NCI-H1930 (cell line): ENCODE measurements at places on chromosomes 12 and 14.

DNA sequence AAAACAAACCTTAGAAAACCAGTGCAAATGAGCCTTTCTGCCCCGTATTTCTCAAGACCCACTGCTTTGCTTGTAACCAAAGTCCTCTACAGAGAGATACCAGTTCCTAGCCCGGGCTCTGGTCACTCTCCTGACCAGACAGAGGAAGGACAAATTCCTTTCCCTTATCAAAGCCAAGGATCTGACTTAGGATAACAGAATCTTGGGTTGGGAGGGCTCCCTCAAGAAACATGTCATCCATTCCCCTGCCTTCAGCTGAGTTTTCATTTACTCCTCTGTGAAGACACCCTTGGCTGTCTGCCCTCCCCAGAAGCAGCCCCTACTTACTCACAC is 116.0 kb upstream of the PARP11 start:
- DNase-seq, result no peak

GRCh38 chr12:1761857-1762256 is 58.5 kb upstream of the LRTM2 start:
- no peak for DNase-seq

- DNase-seq, result no peak
Observed at GRCh38 chr12:25422241-25422640, 130.8 kb downstream of the LMNTD1 start.

GRCh38 chr14:104346608-104347007 is 208.2 kb downstream of the KIF26A start:
- no peak for DNase-seq

DNA sequence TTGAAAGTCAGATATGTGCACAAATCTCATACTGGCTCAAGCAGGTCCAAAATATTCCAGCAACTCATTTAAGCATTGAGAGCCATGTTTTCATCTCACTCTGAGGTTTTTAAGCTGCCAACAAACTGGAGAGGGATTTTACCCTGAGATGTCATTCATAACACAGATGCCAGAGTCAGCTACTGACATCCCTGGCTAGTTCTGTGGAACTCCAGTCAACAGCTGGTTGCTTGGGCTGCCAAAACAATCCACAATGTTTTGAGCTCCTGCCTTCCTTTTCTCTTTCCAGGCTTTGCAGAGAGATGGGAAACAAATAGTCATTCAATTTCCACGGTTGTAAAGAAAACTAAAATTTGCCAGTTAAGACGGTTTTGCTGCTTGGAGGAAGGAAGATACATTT is 621.2 kb upstream of the FBXO33 start:
- DNase-seq, result no peak

DNA sequence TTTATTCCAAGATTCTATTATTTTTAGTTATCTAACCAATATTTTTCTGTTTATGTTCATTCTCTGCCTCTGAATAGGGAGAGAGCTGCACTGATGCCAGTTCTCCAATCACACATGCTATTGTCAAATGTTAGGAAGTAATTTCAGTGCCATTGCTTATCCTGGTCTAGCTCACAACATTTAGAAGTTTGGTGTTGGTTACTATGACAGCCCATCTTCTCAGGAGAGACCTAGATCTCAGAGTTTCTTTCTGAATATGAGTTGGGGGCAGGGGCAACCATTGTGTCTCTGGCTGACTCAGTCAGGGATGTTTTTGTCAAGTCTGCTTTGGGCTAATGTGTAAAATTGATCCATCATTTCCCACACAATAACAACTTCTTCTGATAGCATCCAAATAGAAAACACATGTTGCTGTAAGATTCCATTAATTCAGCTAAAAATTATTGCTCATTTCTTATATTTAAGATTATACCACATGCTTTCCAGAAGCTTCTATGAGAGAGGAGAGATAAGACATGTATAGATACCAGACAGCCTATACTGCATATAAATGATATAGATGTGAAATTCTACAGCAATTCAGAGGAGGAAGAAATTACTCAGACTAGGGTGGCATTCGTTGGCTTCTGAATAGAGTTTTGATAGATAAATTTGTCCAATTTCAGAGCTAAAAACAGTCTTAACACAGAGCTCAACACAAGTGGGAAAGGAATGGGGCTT is 64.8 kb downstream of the DACT1 start:
- DNase-seq, result no peak

GRCh38 chr14:38710881-38711280 is 392.2 kb downstream of the SEC23A start:
- no peak for DNase-seq

DNA sequence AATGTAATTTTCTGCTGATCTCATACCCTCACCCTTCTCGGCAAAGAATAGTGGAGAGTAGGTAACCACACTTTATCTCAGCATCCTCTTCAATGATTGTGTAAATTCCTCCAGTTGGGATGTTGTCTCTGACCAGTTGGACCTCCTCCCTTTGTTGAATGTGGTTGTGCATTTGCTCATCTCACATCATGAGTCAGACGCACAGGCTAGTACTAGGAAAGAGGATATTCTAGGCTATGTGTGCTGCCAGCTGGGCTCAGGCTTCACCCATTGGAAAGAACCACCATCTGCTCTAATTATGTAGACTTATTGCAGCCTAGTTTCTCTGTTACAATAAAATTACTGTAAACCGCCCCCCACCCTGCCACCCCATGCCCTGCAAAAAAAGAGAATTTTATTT is 90.3 kb downstream of the LMO3 start:
- no peak for DNase-seq

- DNase-seq, result no peak
Observed at GRCh38 chr12:59675461-59675860, 79.6 kb downstream of the SLC16A7 start.

DNA sequence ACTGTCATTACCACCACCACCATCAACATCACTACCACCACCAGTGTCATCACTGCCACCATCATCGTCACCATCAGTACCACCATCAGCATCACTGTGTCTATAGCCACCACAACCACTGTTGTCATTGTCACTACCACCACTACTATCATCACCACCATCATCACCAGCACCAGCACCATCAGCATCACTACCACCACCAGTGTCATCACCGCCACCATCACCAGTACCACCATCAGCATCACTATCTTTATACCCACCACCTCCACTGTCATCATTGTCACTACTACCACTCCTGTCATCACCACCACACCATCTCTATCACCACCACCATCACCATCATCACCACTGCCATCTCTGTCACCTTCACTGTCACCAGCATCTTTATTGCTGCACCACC is 60.6 kb downstream of the BEGAIN start:
- no peak for DNase-seq

DNA sequence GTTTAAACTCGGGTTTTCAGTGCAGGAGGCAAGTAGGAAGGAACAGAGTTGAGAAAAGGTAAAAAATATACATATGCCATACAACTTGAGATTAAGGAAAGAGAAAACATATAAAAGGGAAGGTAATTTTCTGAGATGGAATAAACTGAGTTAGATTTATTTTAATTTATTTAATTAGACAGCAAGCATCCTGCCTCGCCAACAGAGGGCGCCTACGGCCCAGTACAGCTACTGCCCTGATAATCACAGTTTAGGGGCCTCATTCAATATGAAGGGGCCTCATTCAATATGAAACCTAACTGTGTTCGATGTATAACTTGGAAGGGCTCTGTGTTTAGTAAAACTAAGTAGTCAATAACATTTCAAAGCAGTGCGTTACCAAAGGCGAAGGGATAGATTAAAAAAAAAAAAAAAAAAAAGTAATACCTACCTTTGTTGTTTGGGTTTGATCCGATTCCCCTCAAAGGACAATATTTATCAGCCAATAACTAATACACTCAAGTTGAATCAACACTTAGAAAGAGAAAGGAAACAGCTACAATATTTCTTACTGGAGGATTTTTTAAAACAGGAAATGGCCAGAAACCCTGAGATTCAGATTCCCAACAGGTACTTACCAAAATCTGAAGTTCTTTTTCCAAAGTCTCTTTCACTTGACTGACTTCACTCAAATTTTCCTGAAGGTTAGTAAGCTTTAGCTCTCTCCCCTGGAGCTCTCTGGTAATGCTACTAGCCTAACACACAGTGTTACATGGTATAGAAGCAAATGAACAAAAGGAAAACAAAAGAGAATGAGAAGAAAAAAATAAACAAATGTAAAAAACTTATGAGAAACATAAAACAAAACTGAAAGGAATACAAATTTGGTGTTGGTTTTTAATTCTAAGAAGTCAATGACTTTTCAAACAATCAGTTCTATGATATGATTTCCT is 70.0 kb upstream of the VPS33A start:
- no peak for DNase-seq

DNA sequence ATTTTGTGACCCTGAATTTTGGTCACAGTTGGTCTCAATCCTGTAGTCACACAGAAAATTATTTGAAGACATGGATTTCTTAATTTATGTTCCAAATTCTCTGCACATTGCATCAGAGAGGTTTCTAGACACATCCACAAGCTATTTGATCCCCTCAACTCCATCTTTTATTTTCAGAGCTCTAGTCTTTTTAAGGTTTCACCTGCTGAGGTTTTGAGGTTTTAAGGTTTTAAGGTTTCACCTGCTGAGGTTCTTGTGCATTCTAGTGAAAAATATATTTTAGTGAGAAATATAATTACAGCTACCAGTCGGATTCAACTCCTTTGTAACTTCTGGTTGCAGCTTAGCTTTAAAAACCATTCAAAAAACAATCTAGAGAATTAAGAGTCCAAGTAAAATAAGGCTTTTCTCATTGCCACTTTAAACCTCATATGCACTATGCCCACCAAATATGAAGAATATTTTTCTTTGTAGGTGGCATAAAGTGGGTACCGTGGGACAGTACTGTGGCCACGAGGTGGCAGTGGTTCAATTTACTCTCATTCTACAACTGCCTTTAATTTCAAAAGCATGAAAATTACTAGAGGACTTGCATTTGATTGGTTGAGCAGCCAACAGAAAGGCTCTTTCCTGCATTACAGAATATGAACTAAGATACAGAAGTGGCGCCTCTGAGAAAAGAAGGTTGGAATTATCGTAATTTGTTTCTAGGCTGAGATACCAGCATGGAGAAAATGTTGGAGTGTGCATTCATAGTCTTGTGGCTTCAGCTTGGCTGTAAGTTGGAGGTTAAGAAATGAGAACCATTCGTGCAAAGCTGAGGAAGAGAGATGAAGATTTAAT is 366.5 kb upstream of the OR4E1 start:
- no peak for DNase-seq

DNA sequence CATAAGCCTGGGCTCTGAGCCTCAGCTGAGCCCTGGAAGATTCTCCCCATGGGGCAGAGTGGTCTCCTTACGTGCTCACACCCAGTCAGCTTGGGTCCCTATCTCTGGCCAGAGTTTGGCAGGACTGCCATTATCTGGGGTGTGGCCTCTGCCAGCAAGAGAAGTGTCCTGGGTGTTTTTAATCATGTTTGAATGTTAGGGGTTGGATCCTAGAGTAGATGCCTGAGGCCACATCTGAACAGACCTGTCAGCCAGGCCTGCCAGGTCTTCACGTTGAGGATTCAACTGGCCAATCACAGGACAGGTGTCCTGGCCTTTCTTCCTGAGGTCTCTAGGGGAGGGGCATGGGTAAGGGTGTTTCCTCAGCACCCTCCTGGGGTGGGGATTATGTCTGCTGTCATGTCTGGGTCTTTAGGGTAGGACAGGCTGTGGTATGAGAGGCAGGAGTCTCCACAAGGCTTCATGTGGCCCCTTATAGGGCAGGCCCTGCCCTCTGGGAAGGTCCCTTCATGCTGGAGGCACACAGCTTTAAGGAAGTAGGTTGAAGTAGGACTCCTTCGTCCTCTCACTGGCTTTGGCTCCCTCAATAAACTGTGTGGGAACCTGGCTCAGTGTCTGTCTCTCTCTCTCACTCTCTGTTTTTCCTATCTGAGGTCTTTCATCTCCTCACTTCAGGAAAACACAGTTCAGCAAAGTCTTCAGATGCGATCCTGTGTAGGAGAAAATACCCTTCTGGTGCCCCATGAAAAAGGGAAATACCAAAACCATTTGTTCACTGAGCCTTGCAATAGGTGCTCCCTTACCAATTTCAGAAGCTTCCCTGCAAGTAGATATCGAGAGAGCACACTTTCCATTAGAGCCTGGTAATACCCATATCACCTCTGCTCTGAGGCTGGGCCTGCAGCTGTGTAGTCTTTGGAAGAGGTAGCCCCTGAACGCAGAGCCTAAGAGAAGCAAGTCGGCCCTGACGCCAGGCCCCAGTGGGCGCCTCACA is 6.7 kb upstream of the FITM1 start:
- DNase-seq, result no peak

DNA sequence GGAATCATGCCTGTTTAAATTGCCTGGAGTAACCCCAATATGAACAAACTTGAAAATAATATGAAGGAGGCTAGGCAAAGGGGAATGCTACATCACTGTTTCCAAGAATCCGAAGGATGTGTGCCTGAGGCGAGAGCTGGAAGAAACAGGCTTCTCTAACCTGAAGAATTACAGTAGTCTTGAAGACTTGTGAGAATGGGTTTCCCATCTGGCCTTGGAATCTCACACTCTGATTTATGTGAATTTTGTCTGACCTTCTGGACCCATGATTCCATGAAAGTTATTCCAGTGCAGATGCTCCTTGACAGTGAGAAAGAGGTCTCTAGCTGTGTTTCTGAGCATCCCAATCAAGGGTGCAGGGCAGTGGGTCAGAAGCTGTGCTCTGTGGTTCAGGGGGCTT is 122.1 kb upstream of the PARP11 start:
- DNase-seq, result no peak

DNA sequence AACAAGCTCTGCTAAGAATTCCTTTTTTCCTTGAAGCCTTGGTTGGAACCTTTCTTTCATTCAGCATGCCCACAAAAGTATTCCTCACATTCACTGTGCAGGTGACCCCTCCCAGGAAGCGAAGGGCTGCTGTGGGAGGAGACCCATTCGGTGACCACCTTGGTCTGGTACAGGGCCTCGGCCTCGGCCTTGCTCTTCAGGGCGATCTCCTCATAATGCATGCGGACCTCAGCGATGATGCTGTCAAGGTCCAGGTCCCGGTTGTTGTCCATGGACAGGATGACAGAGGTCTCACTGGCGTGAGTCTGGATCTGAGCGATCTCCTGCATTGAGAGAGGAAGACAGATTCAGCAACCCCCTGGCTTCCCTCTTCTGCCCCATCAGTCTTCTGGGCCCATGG is 3.1 kb downstream of the KRT74 start:
- no peak for DNase-seq

DNA sequence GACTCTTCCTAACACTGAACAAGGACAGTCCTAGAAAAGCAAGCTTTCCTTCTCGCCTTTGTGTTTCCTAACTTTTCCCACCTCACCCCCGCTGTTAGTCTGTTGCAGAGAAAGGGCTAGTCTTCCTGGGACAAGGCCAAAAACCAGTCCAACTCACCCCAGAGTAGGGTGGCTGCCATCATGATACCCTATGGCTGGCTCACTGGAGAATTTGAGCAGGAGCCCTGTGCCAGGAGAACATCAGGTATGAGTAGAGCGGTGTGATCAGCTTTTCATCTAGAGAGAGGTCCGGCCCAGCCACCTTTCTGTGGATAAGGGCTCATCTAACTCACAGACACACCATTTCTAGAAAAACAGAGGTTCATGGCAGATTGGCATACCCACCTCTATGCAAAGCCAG is 16.7 kb upstream of the ZFP36L1 start:
- DNase-seq, result no peak
